NCI-H2081 (cell line): ENCODE measurements at places on chromosomes 13 and 19.

DNA sequence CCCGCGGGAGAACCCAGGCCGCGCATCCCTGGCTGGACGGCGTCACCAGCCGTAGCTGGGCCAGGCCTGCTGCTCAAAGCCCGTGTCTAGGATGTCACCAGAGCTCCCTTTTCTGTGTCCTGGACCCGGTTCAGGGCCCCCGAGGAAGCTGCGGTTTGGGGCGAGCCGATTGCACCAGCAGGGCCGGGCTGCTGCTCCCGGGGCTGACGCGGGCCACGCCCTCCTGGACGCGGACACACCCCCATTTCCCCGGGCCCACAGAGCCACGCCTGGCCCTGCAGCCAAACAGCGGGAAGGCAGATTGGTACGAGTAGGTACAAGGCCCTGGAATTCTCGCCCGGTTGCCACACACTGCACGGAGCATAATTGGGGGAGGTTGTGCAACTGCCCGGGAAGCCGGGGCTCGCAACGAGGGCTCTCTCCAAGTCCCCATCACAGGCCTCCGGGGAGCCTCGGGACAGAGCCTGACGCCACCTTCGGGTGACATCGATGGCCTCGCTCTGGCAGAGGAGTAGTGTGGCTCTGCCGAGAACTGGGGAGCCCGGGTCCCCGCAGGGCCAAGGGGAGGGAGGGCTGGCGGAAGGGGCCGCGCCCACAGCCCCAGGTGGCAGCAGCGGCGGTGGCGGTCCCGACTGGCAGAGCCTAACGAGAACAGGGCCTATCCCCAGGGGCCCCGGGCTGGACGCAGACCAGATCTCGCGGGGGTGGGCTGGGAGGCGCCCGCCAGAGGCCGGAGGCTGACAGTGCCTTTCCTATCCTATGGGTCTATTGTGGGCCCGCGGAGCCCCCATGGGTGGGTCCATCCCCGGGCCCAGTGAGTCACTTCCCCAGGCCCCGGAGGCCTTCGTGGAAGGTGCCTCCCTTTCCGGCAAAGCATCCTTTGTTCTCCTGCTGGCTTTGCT is 23.5 kb downstream of the KCTD15 start:
- no peak for DNase-seq

GRCh38 chr13:84098273-84098672 is 216.0 kb upstream of the SLITRK1 start:
- DNase-seq, result no peak

DNA sequence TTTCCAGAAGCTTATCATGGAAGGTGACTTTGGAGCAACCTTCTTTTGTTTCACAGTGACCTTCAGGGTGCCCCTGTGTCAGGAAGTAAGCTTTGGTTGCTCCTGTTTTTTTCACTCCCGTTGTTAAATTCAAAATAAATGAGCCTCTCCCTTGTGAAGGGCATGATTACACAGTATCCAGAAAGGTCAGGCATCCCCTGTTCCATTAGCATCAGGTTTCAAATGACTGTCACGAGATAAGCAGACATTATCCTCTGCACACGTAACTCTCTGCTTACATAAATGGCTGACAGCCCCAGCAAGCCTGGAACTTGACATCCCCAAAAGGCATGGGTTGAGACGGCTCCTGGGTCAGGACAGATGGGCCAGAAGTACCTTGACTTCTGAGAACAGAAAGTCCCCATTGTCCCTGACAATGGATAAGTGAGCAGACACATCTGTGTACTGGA is 52.0 kb downstream of the RAB20 start:
- DNase-seq, result peak; percentile 30

DNA sequence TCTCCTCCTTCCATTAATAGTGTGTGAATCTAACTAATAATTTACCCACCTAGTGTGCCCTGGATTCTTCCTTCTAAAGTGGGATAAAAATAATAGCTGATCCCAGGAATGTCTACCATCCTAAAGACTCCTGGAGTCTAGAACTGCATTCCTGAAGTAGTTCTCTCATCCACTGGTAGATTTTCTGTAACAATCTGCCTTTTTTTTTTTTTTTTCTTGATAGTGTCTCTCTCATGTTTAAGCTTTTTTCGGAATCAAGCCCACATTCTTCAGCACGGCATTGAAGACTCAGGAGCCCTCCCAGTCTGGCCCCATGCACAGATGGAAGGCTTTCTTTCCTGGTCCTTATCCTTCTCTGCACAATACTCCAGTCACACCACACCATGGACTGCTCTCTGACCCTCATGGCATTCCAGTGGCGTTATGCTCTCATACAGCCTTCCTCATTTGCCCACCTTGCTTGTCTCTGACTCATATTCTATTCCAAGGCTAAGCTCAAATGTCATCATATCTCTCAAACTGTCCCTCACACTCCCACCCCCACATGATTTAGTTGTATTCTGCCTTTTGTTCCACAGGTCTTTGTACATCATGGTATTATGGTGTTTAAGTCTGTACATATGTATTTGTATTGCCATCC is 68.7 kb upstream of the FRY start:
- DNase-seq, result no peak

DNA sequence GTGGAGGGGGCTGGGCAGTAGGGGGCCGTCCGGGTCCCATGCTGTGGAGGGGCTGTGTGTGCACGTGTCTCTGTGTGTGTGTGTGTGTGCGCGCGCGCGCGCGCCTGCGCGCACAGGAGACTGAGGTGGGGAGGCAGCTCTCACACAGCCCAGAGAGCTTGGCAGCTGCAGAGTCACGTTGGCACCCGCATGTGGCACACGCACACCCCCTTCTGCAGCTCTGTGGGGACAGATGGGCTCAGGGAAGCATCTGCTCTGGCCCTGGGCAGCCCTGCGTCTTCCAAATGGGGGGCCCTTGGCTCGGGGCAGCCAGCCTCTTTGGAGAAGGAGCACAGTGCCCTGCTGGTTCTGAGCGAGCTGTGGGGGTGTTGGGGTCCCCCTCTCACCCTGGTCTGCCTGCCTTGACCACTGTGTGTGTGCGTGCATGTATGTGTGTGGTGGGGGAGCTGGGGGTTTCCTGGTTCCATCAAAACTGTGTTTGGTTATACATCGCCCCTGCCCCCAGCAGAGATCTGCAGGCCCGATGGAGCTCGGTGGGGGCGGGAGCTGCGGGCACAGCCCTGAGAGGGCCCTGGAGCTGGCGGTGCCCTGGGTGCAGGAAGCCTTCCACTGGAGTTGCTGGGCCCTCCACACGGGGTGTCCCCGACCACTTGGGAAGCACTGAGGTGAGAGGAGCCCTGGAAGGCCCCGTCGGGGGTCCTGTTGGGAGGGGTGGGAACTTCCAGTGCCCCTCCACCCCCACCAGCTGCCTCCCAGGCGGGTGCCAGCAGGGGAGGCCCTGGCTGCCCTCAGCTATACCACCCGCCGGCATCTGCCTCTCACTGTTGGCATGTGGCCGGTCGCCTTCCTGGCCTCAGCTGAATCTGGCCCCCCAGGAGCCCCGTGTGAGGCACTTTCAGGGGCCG is 67.1 kb downstream of the KDM4B start:
- no peak for DNase-seq

GRCh38 chr19:6532244-6532999 is 1.6 kb downstream of the TNFSF9 start:
- no peak for DNase-seq

- no peak for DNase-seq
Measured at GRCh38 chr13:94181461-94182107, 297.9 kb downstream of the DCT start.

DNA sequence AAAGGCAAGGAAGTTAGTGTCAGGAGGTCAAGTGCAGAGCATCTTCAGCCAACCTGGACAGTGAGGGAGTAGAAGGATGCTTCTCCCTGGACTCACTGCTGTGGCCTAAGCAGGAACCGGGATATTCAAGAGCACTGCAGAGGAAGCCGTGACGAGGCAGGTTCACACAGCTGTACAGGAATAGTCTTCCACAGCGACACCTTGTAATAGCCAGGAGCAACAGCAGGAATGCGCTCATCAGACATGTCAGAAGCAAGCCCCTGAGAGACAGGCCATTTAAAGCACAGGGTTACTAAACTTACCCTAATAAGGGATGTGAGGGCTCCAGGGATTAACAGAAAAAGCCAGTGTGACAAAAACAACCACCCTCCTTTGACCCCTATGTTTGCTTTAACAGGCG is 3.5 kb upstream of the MED26 start:
- no peak for DNase-seq

DNA sequence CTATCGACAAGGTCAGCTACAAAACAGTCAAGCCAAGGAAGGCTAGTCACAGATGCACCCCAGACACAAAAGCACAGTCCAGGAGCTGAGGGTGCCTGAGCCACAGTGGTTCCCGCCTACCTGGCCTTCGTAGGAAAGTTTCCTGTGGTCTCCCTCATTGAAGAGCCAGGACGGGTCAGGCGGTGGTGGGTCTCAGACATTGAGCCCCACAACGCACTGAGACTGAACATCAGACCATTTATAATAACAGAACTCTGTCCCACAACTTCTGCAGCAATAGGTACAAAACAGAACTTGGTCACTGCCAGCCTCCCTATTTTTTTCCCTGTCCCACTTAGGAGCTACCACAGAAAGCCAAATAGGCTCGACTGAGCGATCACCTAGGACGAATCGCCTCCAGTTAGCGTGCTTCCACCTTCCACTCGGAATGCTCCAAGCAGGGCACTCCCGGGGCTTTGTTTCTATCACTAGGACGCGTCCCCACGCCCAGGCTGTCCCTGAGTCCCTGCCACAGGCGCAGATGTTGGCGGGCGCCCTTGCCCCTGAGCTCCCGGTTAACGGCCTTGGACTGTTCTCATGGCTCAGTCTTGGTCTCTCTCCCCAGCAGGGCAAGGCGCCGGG is 640 bp upstream of the ZNF544 start:
- peak; percentile 56 for DNase-seq

GRCh38 chr13:93309886-93310523 is 83.4 kb downstream of the GPC6 start:
- no peak for DNase-seq

DNA sequence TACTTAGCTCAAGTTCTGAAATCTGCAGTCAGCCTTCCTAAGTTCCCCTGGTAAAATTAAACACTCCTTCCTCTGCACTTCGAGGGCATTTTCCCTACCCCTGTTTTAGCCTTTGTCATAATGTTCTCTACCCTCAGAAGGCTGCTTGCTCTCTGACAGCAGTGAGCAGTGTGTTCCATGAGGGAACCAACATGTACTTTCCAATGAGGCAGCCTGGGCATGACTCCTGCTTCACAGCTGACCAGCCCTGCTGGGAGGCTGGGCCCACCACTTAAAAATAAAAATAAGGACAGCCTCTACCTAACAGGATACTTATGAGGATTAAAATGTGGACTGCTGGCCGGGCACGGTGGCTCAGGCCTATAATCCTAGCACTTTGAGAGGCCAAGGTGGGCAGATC is 26.4 kb downstream of the RUBCNL start:
- DNase-seq, result no peak
